ENCODE measurements at places on chromosomes 2 and 18.

DNA sequence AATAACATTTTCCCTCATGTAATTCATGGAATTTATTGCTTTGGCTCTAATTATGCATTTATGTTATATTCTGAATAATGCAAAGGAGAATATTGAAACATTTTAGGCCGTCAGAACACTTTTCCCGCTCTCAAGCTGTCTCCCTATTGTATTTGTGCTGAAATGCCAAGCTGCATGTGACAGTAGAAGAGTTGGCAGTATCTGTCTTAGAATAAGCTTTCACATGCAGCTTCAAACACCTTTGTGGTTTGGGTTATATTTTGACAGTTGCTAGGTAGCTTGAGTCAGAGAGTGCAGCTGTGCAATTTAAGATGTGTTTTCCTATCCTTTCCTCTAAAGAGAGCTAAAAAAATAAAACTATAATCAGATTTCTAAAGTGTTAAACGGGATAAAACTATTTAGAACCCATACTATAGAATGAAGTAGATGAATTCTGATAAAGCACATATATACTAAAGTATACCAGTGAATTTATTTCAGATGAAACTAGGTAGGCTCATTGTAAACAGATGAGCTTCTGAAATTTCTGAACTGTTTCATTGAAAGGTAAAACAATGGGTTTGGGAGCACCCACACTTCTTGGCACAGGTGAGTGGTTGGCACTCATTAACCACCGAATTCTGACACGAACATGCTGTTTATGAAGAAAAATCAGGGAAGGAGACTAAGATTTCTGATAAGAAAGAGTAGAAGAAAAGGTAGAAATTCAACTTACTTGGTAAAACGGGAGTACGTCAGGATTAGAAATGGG lies 43.4 kb downstream of the PLCL1 start:
- DNase-seq: no peak

DNA sequence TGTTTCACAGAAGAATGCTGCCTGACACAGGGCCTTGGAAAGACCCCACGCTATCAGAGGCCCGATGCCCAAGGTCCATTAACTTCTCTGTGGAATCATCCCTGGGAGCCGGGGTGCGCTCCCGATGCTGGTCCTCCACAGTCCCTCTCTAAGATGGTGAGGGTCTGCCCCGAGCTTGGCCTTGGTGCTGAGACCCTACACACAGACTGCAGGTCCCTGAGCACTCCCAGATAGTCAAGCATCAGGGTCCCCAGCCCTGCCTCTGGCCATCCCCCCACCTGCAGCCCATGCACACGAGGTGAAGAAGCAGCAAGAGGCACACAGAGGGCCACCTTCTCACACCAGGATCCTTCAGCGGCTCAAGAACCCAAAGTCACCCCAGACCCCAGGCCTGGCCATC lies 263.3 kb downstream of the MYCN start:
- no peak for DNase-seq

DNA sequence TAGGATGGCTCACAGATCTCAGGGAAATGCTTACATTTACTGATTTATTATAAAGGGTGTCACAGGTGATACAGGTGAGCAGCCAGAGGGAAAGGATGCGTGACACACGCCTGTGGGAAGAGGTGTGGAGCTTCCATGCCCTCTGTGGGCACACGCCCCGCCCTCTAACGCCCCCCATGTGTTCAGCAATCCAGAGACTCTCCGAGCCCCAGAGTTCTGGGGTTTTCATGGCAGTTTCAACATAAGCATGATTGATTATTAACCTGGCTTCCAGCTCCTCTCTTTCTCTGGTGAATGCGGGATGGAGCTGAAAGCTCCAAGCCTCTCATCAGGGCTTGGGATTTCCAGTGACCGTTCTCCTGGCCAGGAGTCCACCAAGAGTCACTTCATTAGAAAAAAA lies 34.3 kb upstream of the ODC1 start:
- no peak for DNase-seq

DNA sequence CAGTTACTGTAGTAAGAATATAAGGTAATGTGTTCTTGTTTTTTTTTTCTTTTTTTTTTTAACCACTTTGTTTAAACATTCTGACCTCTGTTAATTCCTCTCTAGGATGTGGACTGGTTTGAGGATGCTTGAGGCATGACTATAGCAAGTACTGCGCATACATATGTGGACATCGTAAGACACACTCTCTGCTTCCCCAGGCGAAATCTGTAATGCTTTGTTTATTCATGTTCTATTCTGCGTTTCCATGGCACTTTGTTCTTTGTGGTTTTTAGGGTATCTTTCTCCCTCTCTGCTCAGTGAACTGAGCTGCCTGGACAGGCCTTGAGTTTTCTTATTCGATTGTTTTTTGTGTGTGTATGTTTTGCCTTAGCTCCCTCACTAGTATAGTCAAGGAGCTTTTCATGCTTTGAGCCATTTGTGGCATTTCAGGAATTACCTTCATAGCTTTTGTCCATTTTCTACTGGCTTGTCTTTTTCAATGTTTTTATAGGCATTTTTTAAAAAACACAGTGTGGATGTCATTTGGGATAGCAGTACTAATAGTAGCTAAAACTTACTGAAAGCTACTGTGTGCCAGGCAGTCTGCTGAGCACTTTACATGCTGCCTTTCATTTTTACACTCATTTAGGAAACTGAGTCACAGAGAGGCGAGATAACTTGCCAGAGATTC lies 1.9 kb upstream of the SH3BP4 start:
- no peak for DNase-seq

GRCh38 chr2:9975805-9976447 lies 24.4 kb downstream of the GRHL1 start:
- DNase-seq: no peak

- no peak for DNase-seq
These were observed 91.1 kb upstream of the SKOR2 start for GRCh38 chr18:47342566-47342965.

GRCh38 chr18:57561728-57562423 lies 24.6 kb downstream of the FECH start:
- peak; percentile 90 for DNase-seq

DNA sequence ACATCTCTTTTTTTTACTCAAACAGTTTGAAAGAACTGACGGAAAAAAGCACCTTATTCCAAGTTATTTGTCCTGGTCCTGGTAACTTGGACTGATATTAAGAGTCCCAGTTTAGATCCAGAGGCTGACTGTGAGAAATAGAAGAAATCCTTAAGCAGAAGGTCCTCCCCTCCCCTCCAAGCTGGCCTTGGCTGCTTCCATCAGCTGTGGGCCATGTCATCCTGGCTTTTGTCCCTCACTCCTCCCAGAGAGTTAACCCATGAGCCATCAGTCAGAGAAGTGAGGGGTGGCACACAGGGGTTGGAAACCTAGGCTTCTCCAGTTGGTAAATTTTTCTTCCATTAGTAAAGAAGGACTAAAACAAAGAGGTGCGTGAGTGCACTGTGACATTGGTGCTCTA lies 9.7 kb upstream of the NAPG start:
- DNase-seq: no peak

- no peak for DNase-seq
These were observed 58.8 kb upstream of the SLC38A11 start for GRCh38 chr2:165013944-165014619.

GRCh38 chr2:233217892-233218377 lies 33.5 kb upstream of the ATG16L1 start:
- DNase-seq: no peak

GRCh38 chr2:54956111-54956627 lies 94.1 kb downstream of the RTN4 start:
- no peak for DNase-seq

- DNase-seq: peak; percentile 94
These were observed at the start of gene CCDC88A for GRCh38 chr2:55419679-55420438. CCDC88A (minus strand) TSS chr2:55419856; CDS start chr2:55419079, 777 bp downstream.

DNA sequence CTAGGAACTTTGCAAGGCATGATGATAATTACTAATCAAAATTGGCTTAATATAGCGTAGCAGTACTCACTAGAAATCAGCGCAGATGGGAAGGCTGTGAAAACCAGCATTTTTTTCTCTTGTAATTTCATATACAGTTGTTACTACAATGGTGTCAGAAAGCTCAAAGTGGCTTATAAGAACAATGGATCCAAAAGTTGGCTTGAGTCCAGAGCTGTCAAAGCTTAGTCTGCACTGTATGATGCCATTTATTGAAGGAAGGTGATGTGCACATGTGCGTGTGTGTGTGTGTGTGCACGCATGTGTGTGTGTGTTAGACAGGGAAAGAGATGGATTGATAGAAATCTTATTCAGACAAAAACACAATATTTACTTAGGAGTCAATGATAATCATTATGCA lies 341.3 kb downstream of the TGIF1 start:
- peak; percentile 9 for DNase-seq

DNA sequence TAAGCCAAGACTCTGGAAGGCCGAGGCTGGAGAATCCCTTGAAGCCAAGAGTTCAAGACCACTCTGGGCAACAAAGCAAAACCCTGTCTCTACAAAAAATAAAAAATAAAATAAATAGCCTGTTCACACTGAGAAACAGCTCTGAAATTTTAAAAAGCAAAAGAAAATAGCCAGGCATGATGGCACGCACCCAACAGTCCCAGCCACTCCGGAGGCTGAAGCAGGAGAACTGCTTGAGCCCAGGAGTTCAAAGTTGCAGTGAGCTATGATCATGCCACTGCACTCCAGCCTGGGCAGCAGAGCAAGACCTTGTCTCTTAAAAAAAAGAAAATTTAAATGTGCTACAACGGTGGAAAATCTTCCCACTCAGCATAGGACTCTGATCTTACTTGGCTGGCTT lies 52.7 kb downstream of the DTNB start:
- DNase-seq: no peak

DNA sequence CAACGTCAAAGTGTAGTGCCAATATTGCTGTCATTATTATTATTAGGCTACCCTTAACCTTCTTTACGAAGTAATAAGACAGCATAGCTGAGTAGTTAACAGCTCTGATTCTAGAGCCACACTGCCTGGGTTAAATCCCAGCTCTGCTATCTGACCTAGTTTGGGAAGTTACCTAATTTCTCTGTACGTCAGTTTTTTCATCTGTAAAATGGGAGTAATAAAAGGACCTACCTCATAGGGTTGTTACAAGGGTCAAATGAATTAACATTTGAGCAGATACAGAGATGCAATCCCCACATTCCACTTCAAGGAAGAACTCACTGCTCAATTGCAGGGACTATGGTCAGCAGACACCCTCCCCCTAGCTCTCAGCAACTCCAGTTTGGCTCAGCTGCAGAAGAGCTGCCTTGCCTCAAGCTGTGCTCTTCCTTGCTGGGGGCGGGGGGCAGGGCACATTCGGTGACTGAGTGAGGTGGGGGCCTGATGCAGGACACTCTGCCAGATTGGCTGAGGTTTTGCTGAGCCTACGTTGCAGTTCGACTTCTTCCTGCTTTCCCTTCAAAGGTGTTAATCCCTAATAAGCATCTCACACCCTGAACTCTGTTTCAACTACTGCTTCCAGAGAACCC lies 11.0 kb upstream of the LGALSL start:
- no peak for DNase-seq

DNA sequence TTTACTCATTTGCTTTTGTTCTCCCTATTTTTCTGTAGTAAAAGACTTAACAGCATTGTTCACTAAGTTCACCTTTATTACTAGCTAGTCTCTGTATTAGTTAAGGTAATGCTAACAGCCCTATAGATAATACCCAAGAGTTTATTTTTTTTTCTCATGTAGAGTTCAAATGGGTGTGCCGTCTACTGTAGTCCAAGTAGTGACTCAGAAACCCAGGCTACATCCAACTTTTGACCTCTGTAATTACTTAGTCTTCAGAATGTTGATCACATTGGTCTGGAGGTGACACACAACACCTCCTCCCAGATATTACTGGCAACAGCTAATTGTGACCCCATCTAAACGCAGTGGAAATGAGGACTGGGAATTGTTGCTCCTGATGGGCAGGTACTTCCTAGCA lies 7.7 kb downstream of the COQ10B start:
- no peak for DNase-seq

- no peak for DNase-seq
These were observed 51.2 kb downstream of the HDAC4 start for GRCh38 chr2:239349453-239350135.

GRCh38 chr2:231573096-231573495 lies 19.6 kb upstream of the TEX44 start:
- peak; percentile 72 for DNase-seq

All from NCI-H524 (cell line).